Brain microvascular endothelial cell (primary cell): ENCODE measurements at places on chromosomes 11 and 22.
A peak's percentile ranks its signal among the peaks of the same experiment; 100 is the strongest.

- DNase-seq: no peak
Measured at GRCh38 chr22:25659413-25659812, 82.6 kb upstream of the MYO18B start.

GRCh38 chr11:35511666-35512065, 13.8 kb downstream of the PAMR1 start:
- DNase-seq: peak; percentile 92

DNA sequence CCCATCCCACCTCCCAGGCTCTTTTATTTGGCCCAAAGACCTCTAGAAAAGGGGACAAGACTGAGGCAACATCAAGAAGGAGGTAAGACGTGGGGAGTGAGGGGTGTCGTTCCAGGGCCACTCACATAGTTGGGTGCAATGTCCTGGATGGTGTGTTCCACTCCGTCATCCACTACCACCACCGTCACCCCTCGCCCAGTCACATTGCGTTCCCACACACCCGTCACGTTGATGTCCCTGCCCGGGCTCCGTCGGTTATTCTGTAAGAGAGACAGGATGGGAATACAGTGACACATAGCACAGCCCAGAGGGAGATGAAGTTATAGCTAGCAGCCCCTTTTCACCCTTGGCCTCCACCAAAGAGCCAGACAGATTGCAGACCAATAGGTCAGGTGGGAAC, 3.8 kb downstream of the PCSK7 start:
- DNase-seq: no peak

DNA sequence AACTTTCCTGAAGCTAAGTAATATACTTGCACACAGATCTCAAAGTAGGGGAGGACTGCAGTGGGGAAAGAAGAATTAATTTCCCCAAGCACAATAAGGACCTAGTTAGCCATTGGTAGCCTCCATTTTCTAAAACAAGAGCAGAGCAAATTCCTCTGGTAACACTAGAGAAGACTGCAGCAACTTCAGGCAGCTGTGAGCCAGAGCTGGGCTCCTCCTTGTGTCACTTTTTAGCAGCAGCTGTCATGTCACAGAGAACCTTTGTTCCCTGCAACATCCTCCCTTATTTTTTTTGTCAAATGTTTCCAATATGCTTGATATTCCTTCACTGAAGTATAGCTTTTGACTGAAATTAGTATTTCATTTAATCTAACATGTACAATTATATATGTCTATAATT, 54.4 kb downstream of the RRAS2 start:
- no peak for DNase-seq

GRCh38 chr11:80054582-80055165, 613.8 kb upstream of the TENM4 start:
- no peak for DNase-seq

- DNase-seq: no peak
Measured at GRCh38 chr11:95703049-95703448, 86.5 kb downstream of the FAM76B start.

DNA sequence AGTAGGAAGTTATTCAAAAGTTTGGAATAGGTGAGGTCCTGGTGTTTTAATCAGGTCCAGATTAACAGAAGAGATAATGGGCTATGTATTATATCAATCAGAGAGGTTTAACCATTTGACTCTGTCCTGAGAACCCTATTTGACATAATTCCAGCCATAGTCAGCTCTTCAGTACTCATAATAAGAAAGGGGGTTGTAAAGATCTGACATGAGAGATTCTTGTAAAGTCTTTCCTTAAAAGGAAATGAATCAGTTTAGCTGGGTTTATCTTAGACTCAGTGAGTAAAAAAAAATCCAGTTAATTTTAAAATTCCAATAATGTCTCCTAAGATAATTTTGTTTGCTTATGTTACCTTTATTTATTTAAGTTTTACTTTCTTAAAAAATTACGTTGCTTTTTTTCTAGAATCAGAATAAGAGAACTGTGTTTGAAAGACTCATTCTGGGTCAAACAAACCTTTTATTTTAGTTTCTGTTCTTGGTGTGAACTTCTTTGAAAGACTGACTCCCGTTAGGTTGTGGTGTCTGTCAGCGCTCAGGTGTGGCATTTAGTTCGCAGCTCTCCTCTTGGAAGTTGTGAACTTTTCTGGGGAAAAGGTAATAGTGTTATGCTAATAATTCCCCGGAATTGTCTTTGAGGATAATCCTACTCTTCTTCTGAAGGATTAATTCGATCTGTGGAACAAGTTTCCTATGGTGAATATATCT, 20.5 kb downstream of the NUCB2 start:
- DNase-seq: no peak

DNA sequence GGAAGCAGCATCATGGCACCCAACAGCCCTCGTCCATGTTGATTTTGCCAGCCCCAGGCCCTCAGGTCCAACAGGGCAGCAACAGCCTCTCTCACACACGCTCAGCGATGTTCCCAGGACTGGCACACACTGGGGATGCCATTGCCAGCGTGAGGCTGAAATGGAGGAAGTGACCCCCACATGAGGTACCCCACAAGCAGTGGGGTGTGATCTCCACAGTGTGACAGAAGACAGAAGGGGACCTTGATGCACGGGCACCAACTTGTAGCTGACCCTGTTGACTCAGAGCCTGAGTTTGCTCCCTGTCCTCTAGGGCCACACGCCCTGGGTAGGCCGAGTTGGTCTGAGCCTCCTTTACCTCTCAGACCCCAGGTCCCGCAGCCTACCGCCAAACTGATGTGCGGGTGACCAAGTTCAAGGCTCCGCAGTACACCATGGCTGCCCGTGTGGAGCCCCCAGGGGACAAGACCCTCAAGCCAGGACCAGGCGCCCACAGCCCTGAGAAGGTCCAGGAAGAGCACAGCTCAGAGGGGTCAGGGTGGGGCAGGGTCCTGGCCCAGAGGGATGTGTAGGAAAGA, 6.2 kb downstream of the SCGB1C1 start:
- no peak for DNase-seq

DNA sequence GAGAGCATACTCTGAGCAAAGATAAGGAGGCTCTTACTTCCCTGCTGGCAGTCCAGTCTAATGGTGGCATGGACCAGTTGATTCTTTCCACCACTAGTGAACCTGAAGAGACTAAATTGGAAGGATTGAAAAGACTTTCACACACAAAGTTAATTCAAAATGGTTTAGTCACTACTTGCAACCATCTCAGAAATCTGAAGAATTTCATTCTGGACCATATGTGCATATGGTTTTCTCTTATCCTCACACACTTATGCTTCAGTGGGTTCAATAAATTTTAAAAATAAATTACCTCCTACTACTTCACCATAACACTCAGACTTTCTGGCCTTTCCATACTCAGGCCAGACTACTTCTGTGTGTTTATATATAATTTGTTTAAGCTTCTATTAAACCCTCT, 44.7 kb downstream of the CADM1 start:
- DNase-seq: no peak

GRCh38 chr11:12505183-12505582, 127.8 kb downstream of the PARVA start:
- no peak for DNase-seq

DNA sequence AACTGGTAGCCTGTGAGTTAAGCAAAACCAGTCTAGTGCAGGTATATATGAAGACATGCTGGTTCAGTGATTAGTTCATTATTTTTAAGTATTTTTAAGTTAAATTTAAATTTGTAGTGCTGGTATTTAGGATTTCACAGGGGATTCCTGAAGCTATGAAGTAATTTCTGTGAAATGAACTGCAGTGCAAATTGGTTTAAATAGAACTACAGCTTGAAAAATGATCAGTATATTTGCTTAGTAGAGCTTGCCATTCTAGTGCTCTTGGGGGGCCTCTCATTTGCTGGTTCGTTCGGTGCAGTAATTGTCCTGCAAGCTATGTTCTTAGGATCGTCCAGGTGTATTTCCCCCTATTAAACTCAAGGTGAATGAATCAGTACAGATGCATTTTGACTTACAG, 13.1 kb downstream of the REXO2 start:
- no peak for DNase-seq

DNA sequence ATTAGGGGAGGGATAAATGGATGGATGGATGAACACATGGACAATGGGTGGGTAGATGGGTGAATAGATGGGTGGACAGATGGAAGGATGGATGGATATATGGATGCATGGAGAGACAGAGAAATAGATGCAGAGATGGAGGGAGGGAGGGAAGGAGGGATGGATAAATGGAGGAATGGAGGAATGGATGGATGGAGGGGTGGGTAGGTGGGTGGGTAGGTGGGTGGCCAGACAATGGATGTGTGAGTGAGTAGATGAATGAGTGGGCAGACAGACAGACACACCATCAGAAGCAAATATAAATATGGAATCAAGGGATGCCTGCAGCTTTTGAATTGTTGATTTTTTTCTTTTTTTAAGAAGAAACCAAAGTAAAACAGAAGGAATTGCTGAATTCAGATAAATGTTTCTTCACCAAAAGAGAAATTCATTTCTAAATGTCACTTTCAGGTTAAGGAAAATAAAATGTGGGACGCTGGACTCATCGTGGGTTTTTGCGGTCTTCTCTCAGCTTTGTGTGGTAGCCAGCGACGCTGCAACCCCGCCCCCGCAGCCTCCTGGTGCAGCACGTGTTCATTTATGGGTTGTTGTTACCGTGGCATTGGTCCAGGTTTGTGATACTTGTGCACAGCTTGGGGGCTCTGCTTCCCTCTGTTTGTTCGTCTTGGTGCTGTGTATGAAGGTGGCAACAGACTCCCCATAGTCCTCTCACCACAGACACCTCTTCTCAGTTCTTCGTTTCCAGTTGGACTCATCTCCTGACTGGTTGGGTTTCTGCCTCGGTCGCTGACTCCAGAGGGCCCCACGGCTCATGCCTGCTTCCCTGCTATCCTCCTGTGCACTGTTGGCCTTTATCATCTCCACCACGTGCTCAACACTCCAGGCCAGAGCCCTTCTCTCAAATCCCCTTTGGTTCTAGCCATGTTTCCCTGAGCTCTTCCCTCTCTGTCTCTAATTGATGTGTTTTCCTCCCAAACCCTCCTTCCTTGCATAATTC, 76.4 kb downstream of the CDKN1C start:
- DNase-seq: no peak

DNA sequence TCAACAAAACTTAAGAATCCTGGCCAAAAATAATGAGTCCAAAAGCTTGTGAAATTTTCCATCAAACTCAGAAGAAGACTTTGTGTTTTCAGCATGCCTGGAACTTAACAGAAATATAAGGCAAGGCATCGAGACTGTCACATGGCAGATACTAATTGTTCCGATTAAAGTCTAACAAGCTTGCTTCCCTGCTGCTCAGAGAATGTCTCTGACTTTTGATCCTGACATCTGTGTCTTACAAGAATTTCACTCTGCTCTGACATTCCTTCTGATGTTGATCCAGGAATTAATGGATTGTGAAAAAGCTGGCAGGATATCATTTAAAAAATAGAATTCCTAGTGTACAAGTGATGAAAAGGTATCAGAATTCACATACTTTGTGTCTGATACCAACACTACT, 170.2 kb downstream of the DCDC1 start:
- no peak for DNase-seq

- no peak for DNase-seq
Measured at GRCh38 chr11:58289266-58289665, 21.2 kb upstream of the OR10W1 start.
